ENCODE measurements at places on chromosomes 16 and 17.

GRCh38 chr16:8594149-8594666 is 3.9 kb upstream of the TMEM114 start:
- DNase-seq: no peak

- DNase-seq: no peak
These were observed 68.2 kb downstream of the MYO18A start for GRCh38 chr17:29111816-29112499.

GRCh38 chr16:56362706-56363105 is 62.6 kb downstream of the AMFR start:
- DNase-seq: no peak

DNA sequence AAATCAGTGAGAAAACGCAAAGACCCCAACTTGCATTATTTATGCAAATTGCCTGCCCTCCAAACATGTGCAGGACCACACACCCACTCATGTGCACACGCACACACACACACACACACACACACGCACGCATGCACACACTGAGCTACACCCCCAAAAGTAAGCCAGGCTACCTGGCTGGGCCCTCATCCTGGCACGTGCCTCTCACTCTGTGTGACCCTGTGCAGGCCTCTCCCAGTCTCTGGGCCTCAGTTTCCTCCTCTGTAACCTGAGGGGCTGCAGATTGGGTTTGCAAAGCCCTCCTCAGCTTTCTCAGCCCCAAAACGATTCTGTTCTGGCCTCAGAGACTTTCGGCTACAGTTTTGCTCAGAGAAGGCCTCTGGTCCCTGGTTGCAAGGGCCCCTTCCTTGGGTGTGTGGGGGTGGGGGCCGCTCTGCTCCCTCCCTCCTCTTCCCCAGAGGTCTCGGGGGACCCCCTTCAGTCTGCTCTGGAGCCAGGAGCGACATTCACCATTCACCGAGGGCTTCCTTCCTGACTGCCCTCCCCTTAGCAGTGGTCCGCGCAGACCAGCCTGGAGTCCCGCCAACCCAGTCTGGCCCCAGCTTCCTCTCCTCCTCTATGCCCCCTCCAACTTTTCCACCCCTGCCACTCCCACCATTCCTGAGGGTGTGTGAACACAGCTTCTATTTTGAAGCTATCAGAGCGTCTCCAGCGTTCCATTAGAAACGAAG is 5.4 kb upstream of the PIK3R6 start:
- DNase-seq: no peak

- no peak for DNase-seq
These were observed 149.5 kb upstream of the ERCC4 start for GRCh38 chr16:13770436-13770835.

GRCh38 chr17:71922439-71922838 is 198.4 kb upstream of the SOX9 start:
- DNase-seq: no peak

DNA sequence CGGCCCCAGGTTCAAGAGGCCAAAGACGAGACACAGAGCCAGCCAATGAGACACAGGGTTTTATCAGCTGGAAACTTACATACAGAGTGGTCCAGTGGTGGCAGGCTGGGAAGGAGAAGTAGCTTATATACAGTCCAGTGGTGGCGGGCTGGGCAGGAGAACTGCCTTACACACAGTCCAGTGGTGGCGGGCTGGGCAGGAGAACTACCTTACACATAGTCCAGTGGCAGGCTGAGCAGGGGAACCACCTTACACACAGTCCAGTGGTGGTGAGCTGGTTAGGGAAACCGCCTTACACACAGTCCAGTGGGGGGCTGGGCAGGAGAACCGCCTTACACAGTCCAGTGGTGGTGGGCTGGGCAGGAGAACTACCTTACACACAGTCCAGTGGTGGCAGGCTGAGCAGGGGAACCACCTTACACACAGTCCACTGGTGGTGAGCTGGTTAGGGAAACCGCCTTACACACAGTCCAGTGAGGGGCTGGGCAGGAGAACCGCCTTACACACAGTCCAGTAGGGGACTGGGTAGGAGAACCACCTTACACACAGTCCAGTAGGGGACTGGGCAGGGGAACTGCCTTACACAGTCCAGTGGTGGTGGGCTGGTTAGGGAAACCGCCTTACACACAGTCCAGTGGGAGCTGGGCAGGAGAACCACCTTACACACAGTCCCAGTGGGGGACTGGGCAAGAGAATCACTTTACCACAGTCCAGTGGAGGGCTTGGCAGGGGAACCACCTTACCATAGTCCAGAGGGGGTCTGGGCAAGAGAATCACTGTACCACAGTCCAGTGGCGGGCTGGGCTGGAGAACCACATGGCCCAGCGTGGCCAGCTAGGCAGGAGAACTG is 90.9 kb downstream of the GAS7 start:
- no peak for DNase-seq

GRCh38 chr17:76271669-76272540 is 6.8 kb downstream of the UBALD2 start:
- DNase-seq: no peak

- no peak for DNase-seq
These were observed 27.0 kb downstream of the PIGL start for GRCh38 chr17:16243801-16244567.

DNA sequence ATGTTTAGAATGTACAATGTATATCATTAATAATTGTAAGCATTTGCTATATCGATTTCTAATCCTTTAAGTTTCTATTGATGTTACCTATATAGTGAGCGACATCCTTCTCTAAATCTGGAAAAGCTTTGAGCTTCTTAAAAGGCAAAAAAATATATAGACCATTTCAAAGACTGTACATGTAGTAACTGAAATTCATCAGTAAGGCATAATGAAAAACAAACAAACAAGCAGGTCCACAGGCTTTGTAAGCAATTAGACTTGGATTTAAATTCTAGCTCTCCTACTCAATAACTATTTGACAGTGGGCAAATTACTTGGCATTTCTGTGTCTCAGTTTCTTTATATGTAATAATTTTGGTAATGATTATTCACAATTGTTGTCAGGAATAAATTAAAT is 51.7 kb upstream of the NACA2 start:
- DNase-seq: no peak

DNA sequence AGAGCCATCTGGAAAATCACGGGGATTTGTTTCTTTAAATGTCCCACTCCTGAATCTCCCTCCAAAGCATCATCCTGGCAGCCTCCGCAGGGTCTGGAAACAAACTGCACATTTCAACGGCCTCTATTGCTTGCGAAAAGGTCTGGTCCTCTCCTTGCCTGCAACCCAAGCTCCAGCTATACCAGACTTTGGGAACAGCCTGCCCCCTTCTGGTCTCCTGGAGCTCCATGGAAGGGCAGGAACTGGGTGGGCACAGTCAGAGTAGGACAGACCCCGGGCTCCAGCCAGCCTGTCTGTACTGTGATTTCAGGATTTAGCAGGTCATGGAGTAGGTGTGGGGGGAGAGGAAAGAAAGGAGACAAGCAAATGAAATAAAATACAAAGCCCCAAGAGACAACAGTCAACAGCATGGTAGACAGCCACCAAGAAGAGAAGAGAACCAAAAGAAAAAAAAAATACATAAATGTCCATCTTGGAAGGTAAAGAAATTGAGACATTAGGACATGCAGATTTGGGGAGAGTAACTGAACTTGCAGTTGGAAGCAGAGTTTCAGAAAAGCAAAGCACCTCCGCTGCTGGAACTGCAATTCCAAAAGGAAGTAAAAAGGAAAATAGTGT is 2.7 kb downstream of the XYLT1 start:
- no peak for DNase-seq

DNA sequence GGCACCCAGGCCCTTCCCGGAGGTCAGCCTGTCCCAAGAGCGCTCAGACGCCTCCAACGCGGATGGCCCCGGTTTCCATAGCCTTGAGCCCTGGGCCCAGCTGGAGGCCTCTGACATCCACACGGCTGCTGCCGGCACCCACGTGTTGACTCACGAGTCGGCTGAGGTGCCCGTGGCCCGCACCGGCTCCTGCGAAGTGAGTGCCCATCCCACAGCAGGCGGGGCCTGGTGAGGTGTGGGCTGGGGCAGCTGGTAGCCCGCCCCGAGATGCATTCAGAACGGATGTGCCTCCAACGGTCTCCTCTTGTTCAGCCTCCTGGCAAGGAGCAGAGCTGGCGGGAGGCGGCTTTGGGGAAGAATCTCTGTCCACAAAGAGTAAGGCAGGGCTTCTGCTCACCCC is 2.7 kb downstream of the WDR90 start:
- no peak for DNase-seq

- no peak for DNase-seq
These were observed 15.3 kb downstream of the VPS53 start for GRCh38 chr17:699345-699744.

DNA sequence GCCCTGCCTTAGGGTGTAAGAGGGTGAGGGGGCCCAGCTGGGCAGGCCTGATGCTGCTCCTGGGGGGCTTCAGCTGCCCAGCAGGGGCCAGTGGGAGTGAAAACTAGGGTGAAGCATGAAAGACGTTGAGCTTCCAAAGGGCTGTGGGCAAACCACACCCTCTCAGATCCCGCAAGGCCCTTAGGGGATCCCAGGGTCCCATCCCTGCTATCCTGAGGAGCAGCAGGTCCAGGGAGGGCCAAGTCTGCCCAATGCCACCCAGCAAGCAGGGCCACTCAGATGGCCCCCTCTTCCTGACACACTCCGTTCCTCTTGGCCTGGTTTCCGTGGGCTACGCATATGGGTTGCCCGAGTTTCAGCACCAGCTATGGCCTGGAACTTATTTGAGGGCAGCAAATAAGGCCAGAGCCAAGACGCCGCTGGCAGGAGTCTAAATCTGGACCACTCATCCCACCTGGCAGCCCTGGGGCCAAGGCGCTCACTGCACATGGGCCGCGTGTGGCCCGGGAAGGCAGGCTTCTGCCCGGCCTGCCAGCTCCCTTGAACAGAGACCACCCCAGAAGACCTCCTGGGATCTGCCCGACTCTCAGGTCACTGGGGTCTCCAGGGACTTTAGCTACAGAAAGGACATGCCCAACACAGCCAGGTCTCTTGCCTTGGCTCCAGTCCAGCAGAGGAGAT is 4.2 kb downstream of the ATP2A3 start:
- no peak for DNase-seq

GRCh38 chr17:12815642-12816141 is 26.4 kb downstream of the ARHGAP44 start:
- no peak for DNase-seq

- DNase-seq: no peak
These were observed 137.5 kb downstream of the CCDC182 start for GRCh38 chr17:57607553-57608120.

DNA sequence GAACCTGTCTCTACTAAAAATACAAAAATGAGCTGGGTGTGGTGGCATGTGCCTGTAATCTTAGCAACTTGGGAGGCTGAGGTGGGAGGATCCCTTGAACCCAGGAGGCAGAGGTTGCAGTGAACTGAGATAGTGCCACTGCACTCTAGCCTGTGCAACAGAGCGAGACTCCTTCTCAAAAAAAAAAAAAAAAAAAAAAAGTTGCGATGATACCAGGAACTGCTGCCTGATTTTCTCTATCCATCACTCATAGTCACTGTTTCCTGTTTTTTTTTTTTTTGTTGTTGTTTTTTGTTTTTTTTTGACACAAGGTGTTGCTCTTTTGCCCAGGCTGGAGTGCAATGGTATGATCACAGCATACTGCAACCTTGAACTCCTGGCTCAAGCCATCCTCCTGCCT is 59.2 kb downstream of the ABCC1 start:
- DNase-seq: no peak

DNA sequence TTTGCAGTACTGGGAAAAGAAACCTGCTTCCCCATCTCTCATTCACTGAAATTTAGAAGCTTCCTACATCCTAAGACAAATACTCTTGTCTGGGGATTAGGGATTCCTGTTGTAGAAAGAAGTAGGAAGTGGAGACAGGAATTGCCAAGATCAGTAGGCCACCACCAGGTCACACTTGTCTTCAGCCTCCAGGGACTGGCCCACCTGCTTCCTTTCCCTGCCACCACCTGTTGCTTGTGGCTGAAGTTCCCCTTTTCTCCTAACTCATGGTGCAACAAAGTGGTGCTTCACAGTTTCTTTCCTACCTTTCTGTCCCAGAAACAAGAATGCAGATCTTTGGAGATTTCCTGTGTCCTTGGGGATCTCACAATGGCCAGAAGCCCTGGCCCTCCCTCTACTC is 82.4 kb downstream of the WNT3 start:
- no peak for DNase-seq

DNA sequence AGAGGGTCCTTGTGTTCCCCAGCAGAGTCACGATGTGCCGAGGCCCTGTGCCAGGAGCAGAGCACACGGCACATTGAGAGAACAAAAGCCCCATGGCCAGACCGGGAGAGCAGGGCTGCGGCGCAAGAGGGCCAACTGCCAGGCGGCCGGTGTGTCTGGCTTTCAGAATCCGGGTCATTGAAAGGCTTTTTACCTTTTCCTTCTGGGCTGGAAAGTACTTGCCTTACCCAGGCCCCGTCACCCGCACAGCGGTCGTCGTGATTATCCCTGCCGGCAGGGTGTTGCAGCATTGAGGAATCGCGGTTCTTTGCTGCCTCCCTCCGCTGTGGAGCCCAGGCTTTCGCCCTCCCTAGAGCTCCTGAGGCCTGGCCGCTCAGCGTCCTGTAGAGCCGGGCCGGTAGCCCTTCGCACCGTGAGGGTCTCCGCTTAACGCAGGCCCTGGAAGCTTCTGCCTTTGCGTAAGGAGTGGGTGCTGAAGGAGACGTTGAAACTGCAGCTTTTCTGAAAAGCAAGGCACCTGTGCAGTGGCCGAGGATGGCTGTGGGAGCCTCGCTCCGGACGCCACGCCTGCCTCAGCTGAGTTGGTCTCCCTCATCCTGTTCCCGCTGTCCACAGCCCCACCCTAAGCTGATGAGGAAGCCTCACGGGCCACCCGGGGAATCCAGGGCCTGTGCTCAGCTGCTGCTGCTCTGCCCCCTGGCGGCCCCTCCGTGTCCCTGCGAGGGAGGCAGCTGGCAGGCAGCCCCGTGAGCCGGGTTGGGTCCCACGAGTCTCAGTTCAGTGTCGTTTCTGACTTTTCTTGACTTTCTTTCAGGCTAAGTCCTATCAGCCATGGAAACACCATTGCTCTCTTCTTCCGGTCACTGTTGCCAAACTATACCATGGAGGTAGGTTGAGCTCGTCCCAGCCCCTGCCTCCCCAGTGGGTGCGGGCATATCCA is 8.6 kb upstream of the MC1R start:
- no peak for DNase-seq
